DND-41 (cell line): ENCODE measurements at places on chromosomes 3 and 15.
A peak's percentile ranks its signal among the peaks of the same experiment; 100 is the strongest.

- H3K4me1 ChIP-seq = no peaks in the 10 kb centered on the region
- no peaks in the 10 kb centered on the region for H3K27me3 ChIP-seq
- no peaks in the 10 kb centered on the region for H3K36me3 ChIP-seq
- no peak overlapping the region for H3K27ac ChIP-seq
These were observed 51.6 kb upstream of the CMTM7 start for GRCh38 chr3:32340039-32340438.

DNA sequence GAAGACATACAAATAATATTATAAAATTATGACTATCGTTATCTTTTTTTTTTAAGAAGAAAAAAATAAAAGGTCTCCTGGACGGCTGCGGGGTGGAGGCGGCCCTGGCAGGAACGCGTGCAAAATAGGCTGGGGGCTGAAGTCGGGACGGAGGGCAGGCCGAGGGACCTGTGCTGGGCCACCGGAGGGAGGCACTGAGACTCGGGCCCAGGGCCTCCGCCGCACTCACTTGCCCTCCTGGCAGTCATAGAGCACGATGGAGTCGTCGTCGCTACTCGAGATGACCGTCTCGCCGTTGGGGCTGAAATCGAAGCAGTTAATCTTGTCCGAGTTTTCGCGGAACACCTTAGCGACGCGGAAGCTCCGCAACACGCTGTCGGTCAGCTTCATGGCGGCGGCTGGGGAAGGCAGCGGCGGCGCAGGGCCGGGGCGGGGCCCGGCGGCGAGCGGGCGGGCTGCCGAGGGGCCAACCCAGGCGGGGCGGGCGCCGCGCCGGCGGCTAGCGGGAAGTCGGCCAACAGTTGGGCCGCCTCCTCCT is 408 bp downstream of the WDR82 start:
- no peaks in the 10 kb centered on the region for H3K27me3 ChIP-seq
- DNase-seq = no peak
- H3K36me3 ChIP-seq = peaks cover 41% of the 10 kb centered on the region
- peaks cover 50% of the 10 kb centered on the region for H3K4me1 ChIP-seq

- DNase-seq = no peak
- no peak overlapping the region for H3K27ac ChIP-seq
- no peak overlapping the region for H3K4me3 ChIP-seq
- no peaks in the 10 kb centered on the region for H3K27me3 ChIP-seq
These were observed 82.4 kb upstream of the PLCL2 start for GRCh38 chr3:16802389-16802788.

GRCh38 chr15:89384176-89384604 is 49.6 kb upstream of the POLG start:
- H3K27ac ChIP-seq = no peak overlapping the region
- no peak for DNase-seq
- H3K27me3 ChIP-seq = peaks cover 11% of the 10 kb centered on the region
- no peak overlapping the region for H3K4me3 ChIP-seq

GRCh38 chr3:196650740-196651311 is 11.3 kb downstream of the NRROS start:
- no peak overlapping the region for H3K4me3 ChIP-seq
- H3K4me1 ChIP-seq = peaks cover 27% of the 10 kb centered on the region
- no peaks in the 10 kb centered on the region for H3K27me3 ChIP-seq
- H3K27ac ChIP-seq = peak overlapping the region; percentile 53
- DNase-seq = peak; percentile 24
- peaks cover 95% of the 10 kb centered on the region for H3K36me3 ChIP-seq

- no peak overlapping the region for H3K4me3 ChIP-seq
- H3K27me3 ChIP-seq = no peaks in the 10 kb centered on the region
- no peak for DNase-seq
These were observed 511.4 kb upstream of the CBLB start for GRCh38 chr3:106380232-106380631.

DNA sequence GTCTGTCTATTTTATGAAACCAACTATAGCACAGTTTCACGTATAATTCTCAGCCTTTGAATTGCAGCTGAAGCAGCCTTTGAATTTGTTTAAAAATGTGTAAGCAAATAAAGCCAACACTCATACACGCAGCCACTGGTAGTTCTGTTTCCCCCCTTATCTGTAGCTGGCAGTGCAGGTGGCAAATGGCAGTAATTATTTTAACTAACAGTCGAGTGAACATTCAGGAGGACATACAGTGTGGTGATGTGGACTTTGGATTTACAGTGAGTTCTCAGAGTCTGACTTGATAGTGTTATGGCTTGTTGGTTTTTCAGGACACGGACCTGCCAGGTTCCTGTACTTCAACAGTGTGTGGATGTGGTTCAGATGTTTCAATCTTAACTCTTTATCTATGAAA is 64.0 kb upstream of the SKOR1 start:
- peak overlapping the region; percentile 42 for H3K27ac ChIP-seq
- no peaks in the 10 kb centered on the region for H3K36me3 ChIP-seq
- no peak overlapping the region for H3K4me3 ChIP-seq

- no peaks in the 10 kb centered on the region for H3K36me3 ChIP-seq
- no peak overlapping the region for H3K27ac ChIP-seq
- H3K4me3 ChIP-seq = no peak overlapping the region
- no peaks in the 10 kb centered on the region for H3K4me1 ChIP-seq
- no peak for DNase-seq
These were observed 1.3 kb downstream of the B3GALNT1 start for GRCh38 chr3:161103776-161104385.
